ENCODE measurements at places on chromosomes 4 and X. TPM values are rescaled to one million over a fixed set of nuclear protein-coding genes. Genes with fewer than 3 reads are reported as not detected.

Gene TLR10
- polyA plus RNA-seq = not detected

Gene TMEM156
- polyA plus RNA-seq = 0.60 TPM

Gene HSD17B13
- polyA plus RNA-seq = not detected

Gene ZNF711
- 0.02 TPM for polyA plus RNA-seq

Gene SCLT1
- polyA plus RNA-seq = 4.2 TPM

Gene SLC25A6
- 386 TPM for polyA plus RNA-seq

Gene SLC4A4
- polyA plus RNA-seq = not detected

Gene ERVMER34-1
- polyA plus RNA-seq = 13.5 TPM

Gene NXF3
- 0.22 TPM for polyA plus RNA-seq

Gene TDO2
- polyA plus RNA-seq = not detected

Gene SLC38A5
- polyA plus RNA-seq = 2.1 TPM

Gene HTN1
- polyA plus RNA-seq = not detected

Gene RASSF6
- polyA plus RNA-seq = 6.2 TPM

Gene BMX
- 0.16 TPM for polyA plus RNA-seq

Gene NXF2
- polyA plus RNA-seq = not detected

Gene CEP135
- polyA plus RNA-seq = 2.0 TPM

Gene DGKK
- polyA plus RNA-seq = not detected

Gene NMU
- 5.6 TPM for polyA plus RNA-seq

Gene ADAMTS3
- polyA plus RNA-seq = 0.10 TPM

Gene EREG
- polyA plus RNA-seq = 13.2 TPM

Measured in mammary epithelial cell (primary cell).